Amniotic epithelial cell (primary cell): ENCODE measurements at places on chromosomes 16 and 17.

GRCh38 chr17:1718362-1719165, 5.9 kb upstream of the WDR81 start:
- DNase-seq = no peak

- DNase-seq = peak; percentile 81
These were observed 23.4 kb upstream of the METRNL start for GRCh38 chr17:83055911-83056582.

GRCh38 chr16:85498607-85499006, 114.5 kb upstream of the GSE1 start:
- DNase-seq = no peak

GRCh38 chr17:55348749-55349354, 72.8 kb downstream of the MMD start:
- DNase-seq = peak; percentile 41

DNA sequence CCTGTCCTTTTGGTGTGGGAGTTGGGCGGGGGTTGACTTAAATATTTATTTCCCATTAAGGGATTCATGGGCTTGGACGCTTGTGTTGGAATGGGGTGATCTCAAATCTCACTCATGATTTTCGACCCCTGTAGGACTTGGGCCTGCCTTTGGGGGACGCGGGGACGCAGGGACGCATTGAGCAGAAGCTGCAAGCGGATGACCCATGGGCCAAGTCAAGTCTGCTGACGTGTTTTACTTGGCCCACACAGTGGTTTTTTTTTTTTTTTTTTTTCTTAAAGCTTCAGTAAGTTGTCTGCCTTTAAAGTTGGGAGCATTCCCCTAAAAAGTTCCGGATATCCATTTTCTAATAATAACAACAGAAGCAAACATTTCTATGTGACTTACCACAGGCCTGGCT, 28.9 kb downstream of the CMIP start:
- DNase-seq = no peak

GRCh38 chr16:70563636-70564035, 40.0 kb downstream of the SF3B3 start:
- DNase-seq = peak; percentile 54

- DNase-seq = peak; percentile 94
These were observed 4.9 kb downstream of the ZNF19 start for GRCh38 chr16:71484006-71484893.

DNA sequence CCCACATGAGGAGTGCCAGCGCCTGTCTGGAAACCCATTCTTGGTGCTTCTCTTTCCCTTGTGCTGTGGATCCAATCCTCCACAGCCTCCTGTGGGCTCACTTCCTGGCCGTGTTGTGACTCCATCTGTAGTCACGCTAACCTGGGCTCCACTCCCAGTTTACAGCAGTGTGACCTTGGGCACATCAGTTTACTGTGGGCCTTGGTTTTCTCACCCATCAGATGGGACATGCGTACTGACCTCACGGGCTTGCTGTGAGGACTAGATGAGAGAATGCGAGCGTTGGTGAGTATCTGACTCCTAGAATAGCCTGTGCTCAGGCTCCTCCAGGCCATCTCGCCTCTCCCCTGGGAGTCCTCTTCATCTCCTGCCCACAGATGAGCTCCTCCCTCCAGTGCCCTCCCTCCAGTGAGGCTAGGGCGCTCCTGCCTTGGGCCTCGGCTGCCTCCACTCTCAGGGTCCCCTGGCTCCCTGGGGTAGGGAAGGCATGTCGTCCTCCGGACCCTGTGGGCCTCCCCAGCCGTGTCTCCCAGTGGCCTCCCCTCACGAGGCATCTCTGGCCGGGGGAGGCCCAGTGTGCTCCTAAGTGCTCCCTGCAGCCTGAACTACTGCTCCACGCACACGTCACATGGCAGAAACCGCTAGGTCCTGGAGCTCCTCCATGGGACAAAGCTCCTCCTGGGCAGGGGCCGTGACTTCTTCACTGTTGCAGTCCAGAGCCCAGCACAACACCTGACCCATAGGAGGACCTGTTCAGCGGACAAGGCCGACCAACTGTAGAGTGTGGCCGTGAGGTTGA, 5.2 kb upstream of the FOXJ1 start:
- DNase-seq = no peak

GRCh38 chr17:55673743-55674506, 48.7 kb downstream of the TMEM100 start:
- peak; percentile 65 for DNase-seq

GRCh38 chr17:10646392-10646990, 10.6 kb downstream of the MYH3 start:
- DNase-seq = peak; percentile 52

- DNase-seq = no peak
These were observed 120.9 kb downstream of the DNAH9 start for GRCh38 chr17:11719203-11719602.

- DNase-seq = no peak
These were observed 20.0 kb downstream of the SLC38A8 start for GRCh38 chr16:84022644-84023043.

GRCh38 chr16:3142327-3142726, 7.5 kb downstream of the ZNF213 start:
- no peak for DNase-seq

GRCh38 chr17:61260071-61260797, 139.4 kb upstream of the TBX2 start:
- DNase-seq = peak; percentile 82

DNA sequence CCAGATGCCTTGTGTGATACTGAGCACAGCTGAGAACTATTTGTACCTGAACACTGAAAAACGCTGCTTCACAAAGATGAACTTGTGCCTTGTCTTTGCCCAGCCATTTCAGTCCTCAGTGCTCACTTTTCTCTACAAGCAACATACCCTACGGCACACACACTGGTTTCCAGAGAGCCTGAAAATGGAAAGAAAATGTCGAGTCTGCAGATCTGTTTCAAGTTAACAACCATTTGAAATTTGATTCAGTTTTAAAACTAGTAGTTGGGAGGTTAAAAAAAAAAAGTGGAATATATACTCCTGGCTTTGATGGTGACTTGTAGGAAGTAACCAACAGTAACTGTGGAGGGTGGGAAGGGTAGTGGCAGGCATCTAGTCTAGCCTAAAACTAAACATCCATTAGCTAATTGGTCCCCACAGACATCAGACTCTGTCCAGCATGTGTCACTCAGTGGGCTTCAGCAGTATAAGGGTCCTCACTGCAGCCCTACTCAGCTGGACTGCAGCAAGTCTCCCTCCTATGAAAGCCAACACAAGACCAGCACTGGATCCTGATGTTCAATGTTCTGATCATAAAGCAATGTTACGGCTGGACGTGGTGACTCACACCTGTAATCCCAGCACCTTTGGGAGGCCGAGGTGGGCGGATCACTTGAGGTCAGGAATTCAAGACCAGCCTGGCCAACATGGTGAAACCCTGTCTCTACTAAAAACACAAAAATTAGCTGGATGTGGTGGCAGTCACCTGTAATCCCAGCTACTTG, 27.1 kb downstream of the ERN1 start:
- DNase-seq = no peak

- DNase-seq = no peak
These were observed 2.7 kb downstream of the METRN start for GRCh38 chr16:717450-718245.

GRCh38 chr17:76517638-76518038, 16.4 kb upstream of the RHBDF2 start:
- peak; percentile 24 for DNase-seq

GRCh38 chr17:49582789-49583188, 7.1 kb downstream of the NXPH3 start:
- DNase-seq = no peak

DNA sequence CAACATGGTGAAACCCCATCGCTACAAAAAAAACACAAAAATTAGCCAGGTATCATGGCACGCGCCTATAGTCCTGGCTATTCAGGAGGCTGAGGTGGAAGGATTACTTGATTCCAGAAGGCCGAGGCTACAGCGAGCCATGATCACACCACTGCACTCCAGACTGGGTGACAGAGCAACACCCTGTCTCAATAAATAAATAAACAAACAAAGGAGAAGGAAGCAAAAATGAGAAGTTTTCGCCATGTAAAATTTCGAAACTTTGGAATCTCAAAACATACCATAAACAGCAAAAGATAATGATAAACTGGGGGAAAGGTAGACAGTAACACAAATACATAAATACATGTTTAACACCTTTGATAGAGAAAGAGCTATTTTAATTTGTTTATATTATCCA, 130.9 kb downstream of the ZFHX3 start:
- DNase-seq = no peak

GRCh38 chr17:76491271-76492122, 9.7 kb downstream of the RHBDF2 start:
- DNase-seq = no peak
